NCI-H748 treated with DMSO at 0.1 percent for 48 hours (cell line): ENCODE measurements at places on chromosomes 3 and 15.
A peak's percentile ranks its signal among the peaks of the same experiment; 100 is the strongest.

DNA sequence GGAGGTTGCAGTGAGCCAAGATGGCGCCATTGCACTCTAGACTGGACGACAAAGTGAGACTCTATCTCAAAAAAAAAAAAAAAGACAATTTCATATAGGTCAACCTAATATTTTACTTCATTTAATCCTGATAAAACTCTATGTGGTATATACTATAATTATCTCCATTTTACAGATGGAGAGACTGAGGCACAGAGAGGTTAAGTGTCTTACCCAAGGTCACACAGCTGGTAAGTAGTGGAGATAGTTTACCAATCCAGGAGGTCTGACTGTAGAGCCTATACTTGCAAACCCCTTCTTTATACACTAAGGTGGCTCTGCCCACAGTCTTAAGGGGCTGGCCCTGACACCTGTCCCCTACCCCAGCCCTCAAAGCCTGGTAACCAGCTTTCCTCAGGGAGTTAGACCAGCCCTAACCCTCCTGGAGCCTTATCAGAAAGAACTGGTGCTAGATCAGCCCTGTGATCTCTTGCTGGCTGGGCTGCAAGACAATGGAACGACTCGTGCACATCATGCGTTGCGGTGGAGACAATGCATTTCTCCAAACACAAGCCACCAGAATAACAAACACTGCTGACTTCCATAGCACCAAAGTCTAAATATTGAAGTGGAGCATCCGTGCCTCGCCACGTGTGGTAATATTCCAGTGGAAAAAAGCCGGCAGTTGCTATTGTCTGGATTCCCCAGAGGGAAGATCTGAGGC lies 60.0 kb upstream of the SMAD3 start:
- no peak for DNase-seq

DNA sequence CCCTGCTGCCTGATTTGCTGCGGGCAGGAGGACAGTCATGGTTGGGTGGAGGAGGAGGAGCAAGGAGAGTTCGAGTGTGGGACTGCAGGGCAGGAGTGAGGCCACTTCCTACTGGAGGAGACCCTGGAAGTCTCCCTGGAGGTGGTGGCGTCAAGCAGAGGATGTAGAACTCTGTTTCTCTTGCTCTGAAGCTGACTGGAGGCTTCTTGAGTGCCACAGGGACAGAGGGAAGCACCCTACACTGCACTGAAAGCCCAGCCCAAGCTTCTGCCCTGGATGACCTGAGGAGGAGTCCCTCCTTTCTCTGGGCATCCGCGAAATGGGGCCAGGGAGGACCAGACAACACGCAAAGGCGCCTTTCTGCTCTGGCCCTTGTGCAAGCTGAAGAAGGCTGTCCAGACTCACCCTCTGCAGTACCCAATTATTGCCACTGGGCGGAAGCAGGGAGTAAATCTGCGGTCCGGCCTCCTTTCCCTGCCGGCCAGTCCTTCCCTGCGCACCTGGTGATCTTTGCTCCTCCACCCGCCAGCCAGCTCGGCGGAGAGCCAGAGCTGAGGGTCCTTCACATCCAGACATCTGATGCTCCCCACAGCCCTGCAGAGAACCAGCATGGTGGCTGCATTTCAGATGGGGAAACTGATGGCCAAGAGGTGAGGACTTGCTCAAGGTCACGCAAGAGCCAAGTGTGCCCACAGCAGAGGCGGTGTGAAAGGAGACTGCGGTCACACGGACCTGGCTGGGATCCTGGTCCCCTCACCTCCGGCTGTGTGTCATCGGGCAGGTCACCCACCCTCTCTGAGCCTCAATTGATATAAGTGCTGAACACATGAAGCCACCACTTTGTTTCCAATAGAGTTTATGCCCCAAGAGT lies 207.1 kb downstream of the TBC1D2B start:
- peak; percentile 23 for DNase-seq

DNA sequence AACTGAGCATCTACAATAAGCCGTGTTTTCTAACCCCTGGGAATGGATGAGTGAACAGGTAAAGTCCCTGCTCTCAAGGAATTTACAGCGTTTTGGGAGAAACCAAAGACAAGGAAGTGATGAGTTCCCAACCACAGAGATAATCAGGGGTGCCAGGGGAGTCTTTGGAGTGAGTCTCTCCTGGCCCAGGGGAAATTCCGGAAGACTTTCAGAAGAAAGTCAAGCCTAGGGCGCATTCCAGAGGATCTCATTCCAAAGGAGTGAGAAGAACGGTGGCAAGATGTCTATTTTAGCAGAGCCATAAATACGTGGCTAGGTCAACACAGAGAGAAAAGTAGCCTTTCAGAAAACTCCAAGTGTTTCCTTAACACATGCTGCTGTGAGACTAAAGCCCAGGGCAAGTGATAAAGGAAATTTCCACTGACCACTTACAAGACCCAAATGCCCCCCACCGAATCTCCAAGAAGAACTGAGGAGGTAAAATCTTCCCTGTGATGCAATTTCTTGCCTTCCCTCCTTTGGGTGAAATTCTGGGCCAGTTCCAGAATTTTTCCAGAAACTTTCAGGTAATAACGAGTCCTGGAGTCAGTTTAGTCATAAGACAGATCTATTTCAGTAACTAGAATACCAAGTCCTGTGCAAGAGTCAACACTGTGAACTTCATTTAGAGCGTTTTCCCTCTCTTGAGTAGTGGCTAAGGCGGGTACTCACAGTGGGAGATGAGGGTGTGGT lies 437.4 kb downstream of the NR2F2 start:
- DNase-seq = no peak

DNA sequence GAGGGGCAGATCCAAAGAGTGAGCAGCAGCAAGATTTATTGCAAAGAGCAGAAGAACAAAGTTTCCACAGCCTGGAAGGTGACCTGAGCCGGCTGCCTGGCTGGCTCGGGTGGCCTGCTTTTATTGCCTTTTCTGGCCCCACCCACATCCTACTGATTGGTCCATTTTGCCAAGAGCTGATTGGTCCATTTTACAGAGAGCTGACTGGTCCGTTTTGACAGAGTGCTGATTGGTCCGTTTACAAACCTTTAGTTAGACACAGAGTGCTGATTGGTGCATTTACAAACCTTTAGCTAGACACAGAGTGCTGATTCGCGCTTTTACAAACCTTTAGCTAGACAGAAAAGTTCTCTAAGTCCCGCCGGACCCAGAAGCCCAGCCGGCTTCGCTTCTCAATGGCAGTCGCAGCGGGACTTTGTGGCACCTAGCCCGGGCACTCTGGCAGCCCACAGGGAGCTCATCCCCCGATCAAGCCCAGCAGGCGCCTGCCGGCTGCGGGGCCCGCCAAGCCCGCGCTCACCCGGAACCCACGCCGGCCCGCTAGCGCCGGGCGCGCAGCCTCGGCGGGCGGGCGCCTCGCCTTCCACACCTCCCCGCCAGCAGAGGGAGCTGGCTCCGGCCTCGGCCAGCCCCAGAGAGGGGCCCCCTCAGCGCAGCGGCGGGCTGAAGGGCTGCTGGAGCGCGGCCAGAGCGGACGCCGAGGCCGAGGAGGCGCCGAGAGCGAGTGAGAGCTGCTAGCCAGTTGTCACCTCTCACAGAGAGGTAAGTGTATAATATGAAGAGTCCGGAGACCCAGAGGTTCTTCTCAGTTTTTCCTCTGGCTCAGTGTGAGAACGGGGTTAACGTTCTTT lies 339.2 kb downstream of the CHL1 start:
- no peak for DNase-seq

GRCh38 chr3:77718311-77718710 lies 678.4 kb downstream of the ROBO2 start:
- no peak for DNase-seq

- no peak for DNase-seq
Measured at GRCh38 chr15:93413745-93414144, 324.7 kb upstream of the RGMA start.

DNA sequence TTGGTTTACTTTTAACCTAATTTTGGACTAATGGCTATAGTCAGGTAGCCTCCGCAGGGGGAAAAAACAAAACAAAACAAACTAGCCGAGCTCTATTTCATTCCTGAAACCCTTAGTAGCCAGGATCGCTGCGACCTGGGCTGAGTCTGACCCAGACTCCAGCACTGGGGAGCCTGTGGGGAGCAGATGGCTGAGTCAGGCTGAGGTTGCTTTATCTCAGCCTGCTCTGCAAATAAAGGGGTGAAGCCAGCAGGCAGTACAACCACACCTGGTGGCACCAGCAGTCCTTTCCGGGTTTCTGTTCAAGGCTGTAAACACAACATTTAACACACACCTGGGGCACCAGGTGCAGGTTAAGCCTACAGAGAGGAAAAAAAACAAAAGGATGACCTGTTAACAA lies 27.3 kb downstream of the ABHD2 start:
- DNase-seq = peak; percentile 74

DNA sequence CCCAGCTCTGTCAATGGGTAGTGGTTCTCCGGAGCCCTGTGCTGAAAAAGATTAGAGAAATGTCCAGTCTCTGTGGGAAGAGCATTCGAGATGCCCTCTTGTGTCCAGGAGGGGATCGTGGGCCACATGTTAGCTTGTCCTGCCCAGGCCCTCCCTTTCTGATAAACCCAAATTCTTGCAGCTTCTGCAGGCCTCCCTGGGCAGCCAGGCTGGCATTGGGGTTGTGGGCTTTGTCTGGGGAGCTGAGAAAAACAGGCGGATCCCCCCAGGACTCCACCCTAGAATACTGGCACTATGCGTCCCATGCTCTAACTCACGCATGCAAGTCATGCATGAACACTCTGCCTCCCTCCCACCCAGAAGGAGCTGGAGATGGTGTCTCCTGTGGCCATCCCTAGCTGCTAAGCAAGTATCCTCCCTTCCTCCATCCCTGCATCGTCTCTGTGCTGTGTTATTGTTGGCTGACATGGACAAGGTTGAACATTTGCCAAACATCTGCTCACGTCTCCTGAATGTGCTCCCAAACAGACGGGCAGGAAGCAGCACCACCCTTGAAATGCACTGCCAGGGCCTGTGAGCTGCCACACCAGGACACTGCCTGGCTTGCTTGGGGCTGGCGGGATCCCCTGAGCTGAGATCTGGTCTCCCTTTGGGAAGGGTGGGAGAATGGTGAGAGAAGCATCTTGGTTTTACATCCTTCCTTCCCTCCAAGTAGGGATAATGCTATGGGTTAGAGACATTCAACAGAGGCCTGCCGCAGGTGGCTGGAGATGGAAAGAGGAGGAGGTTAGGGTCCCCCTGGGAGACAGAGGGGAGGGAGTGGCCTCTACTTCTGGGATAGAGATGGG lies 26.5 kb downstream of the CFAP161 start:
- DNase-seq = no peak

- no peak for DNase-seq
Measured at GRCh38 chr3:61221759-61222362, 29.4 kb downstream of the FHIT start.

- DNase-seq = no peak
Measured at GRCh38 chr15:74901612-74902063, 5.0 kb downstream of the FAM219B start.

GRCh38 chr3:195818301-195818700 lies 6.6 kb upstream of the MUC4 start:
- DNase-seq = no peak

DNA sequence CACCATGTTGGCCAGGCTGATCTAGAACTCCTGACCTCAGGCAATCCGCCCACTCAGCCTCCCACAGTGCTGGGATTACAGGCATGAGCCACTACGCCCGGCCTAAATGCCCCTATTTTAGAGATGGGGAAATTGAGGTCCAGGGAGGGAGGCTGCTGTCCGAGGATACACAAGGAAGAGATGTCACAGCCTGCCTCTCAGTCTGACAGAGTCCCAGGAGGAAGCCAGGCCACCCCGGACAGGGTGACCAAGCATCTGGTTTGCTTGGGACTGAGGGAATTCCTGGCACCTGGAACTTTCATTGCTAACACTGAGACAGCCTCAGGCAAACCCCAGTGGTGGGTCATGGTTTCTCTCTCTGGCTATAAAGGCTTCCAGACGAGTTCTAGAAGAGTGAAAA lies 30.6 kb upstream of the ADAMTS7 start:
- DNase-seq = no peak

- DNase-seq = peak; percentile 60
Measured at GRCh38 chr3:83523470-83524073, 1435.2 kb upstream of the CADM2 start.

DNA sequence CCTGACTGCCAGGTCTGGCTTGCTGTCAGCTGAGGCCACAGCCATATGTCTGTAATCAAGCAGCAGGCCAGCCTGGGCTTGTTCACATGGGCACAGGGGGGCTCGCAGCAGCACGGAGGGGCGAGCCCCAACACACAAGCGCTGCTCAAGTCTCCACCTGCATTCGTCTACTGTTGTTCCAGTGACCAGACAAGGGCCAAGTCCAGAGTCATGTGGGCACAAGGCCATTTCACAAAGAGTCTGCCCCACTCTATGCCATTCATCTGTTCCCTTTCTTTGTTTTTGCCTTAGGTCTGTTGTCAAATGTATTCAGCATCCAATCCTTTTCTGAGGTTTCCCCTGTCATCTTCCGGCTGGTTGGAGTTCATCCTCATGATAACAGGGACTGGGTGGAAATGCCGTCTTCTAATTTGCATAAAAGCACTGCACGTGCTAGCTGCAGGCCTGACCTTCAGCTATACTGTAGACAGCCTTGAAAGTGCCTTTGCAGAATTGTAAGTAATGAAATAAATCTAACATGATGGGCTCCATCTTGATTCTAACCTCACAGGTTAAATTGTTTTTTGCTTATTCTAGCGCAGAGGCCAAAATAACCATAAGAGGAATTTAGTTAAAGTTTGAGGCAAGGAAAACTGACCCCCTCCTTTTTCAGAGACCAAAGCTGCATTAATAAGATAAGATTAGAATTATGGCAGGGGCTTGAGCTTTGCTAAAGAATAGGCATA lies 28.6 kb upstream of the KBTBD12 start:
- DNase-seq = no peak

DNA sequence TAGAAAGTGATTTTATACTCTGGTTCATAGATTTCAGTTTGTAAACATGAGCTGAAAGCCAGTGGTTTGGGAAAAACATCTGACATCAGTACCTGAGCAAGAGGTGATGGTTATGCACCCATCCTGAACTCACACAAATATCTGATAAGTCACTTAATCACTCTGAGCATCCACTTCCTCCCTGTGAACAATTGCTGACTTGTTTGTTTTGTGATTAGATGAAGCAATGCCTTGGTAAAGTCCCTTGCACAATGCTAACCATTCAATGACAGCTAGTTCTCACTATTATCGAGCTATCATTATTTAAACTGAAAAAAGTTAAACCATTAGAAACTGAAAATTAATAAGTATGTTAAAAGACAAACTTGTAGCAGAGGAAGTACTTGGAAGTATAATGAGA lies 303.0 kb downstream of the PLOD2 start:
- peak; percentile 22 for DNase-seq

DNA sequence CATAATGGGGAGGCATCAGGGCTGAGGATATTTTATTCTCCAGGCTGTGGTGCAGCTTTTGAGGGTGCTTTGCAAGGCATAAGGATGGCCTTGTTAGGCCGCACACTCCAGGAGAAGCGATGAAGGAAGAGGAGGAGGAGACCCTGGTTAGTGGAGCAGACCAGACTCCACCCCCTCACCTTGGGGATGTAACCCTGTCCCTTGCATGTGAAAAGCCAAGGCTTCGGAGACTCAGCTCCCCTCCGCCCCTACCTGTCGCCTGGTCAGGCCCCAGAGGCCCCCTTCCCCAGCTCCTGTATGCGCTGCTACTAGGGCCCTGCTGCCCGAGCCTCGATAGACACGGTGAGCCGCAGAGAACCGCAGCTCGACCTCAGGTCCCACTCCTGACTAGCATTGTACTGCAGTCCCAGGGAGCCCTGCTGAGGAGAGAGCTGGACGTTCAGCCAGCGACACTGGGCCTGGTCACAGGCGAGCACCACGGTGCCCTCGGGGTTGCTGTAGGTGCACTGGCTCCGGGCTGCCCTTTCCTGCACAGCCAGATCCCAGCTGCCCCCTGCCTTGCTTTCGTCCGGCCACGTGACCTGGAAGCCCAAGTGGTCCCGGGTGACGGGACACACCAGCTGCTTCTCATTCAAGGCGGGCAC lies 10.2 kb downstream of the CPN2 start:
- DNase-seq = no peak
